ENCODE measurements at places on chromosomes 4 and X.

DNA sequence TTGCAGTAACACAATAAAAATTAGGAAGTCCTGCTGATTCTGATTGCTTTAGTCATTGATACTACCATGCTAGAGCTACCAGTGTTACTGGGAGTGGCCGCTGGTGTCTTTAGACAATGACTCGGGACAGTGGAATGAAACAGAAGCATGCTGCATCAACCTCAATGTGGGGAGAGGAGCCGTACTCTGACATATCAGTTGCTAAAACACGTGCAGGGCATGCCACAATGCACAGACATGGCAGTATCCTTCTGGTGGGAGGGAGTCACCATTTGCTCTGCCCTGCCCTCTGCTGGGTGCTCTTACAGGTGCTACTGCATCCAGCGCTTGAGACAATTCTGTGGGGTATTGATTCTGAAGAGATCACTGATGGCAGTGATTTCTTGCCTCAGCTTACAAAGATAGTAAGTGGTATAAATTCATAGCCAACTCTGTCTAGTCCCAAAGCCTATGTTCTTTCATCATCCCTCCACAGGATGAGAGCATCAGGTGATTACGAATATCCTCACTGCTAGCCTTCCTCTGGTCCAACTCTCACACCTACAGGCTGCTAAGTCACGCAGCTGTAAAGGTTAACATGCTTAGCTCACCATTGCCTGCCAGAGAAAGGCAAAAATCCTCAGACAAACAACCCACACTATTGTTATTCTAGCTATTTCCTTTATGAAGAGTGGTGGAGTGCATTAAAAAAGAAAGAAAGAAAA lies 43.7 kb downstream of the NSG1 start:
- DNase-seq: peak; percentile 54

- no peak for DNase-seq
These were observed 426.7 kb downstream of the RPA4 start for GRCh38 chrX:97310373-97310772.

DNA sequence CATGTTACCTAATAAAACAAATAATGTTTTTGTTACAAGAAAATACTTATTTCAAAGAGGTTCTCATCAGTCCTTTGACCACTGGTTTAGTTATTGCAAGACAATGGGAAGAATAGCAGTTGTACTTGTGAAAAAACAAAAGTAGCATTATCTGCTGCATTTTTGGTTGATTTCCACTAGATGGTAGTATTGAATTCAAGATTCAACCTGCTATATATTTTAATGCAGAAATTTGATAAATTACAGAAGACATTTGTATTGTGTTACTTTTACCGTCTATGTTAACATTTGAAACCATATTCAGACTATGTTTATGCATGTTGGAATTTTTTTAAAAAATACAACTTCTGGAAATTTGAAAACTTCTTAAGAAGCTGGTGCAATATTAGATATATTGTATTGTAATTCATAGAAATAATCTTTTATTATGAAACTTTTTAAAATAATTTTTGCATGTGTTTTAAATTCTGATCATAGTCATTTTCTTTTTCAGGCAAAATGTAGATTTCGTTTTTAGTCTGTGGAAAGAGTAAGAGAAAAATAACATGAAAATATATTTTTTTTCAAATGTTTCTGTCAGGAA lies 56.4 kb downstream of the SPCS3 start:
- DNase-seq: peak; percentile 71

- DNase-seq: no peak
These were observed 33.6 kb upstream of the MSN start for GRCh38 chrX:65633826-65634225.

GRCh38 chr4:87071401-87071800 lies 136.6 kb downstream of the AFF1 start:
- DNase-seq: no peak

- no peak for DNase-seq
These were observed 38.0 kb downstream of the IL1RAPL1 start for GRCh38 chrX:28625223-28625622.

- no peak for DNase-seq
These were observed 14.7 kb downstream of the FGFRL1 start for GRCh38 chr4:1026115-1026514.

DNA sequence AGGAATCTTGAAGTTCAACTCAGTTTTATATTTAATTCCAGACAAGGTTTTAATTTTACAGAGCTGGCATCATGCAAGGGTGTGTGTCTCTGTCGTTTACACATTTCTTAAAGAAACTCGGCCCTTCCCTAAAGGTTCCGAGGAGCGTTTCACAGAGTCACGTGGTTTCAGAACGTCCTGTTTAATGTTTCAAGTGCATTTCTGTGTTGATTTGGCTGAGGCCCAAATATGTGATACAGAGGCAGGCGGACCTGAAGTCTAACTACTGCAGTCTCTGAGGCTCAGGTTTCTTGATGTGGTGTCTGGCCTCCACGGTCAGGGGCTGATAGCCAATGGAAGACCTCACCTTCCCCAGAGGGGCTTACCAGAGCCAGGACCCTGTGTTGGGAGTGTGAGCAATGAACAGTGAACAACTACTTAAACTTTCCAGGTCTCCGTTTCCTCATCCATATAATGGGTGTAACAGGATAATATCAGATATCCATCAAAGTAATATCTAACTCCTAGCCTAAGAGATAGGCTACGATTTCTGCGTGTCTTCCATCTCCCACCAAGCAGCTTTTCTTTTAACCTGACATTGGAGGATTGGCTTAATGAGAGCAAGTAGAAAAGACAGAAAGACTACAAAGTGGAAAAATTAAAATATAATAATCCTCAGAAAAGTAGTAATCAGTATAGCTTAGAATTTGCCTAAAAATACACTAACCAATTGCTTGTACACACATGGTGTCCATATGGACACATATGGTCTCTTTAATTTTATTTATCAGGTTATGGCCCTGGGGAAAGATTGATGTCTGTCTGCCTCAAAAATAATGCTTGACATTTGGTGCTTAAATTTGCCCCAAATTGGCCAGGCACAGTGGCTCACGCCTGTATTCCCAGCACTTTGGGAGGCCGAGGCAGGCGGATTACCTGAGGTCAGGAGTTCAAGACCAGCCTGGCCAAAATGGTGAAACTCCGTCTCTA lies 50.0 kb upstream of the TRIM2 start:
- DNase-seq: no peak

DNA sequence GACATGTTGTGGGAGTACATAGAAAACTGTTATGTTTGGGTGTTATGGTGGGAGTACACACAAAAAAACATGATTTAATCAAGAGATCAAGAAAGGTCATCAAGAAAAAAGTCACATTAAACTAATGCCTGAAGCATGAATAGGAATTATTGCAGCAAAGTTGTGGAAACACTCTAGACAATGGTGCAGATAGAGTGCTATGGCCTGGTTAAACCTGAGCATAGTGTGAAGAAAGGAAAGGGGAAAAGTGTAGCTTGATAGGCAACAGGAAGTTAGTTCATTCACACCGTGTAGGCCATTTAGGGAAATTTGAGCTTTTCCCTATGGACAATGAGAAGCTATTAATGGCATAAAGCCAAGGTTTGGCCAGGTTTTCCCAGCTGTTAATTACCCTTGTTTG lies 162.1 kb upstream of the EMCN start:
- DNase-seq: no peak

DNA sequence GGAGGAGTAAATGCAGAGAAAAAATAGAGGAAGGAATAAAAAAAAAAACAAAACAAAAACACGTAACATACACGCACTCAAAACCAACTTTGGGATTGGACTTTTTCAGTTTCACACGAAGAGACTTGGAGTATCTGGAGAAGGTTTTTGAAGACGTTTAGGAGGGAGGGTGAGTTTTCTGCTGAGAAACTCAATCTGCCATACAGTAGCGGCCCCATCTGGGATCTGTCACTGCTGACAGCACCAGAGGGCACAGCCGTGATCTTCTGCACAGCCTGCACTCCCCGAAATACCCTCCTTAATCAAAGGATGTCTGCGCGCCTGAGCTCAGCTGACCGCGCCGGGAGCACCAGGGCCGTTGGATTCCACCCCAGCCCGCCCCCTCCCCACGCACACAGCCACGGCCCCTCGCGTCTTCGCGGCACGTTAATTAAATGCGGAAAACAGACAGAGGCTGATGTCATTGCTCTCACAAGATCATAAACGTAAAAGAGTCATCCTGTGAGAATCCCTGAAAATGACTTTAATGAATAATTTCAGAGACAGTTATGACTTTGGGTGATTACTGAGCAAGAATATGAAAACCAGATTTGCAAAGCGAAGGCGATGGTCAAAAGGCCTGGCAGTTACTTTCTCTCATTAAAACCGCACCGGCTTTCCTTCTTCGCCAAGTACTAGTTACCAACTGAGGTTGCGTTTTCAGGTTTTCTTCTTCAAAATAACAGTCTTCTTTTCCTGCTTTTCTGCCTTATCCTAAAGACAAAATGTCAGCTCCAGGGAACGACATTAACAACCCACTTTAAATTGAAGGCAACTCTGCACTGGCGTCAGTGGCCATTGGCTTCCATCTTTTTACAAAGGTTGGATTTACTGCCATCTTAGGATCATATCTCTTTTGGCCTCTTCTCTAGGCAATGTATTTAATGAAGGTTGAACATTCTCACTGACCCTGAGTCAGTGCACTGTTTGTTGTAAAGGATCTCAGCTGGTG lies 10.6 kb downstream of the HAND2 start:
- DNase-seq: no peak

- no peak for DNase-seq
These were observed 166.0 kb downstream of the FHIP1A start for GRCh38 chr4:151574968-151575367.

- DNase-seq: no peak
These were observed at the start of gene UBL4A for GRCh38 chrX:154486396-154487207. TSS of gene UBL4A (minus strand) at chrX:154486615. CDS start at chrX:154486584, 31 bp downstream.

GRCh38 chrX:151363316-151363715 lies 33.7 kb upstream of the VMA21 start:
- DNase-seq: no peak

- DNase-seq: no peak
These were observed 1.5 kb upstream of the SLC16A2 start for GRCh38 chrX:74419864-74420195.

DNA sequence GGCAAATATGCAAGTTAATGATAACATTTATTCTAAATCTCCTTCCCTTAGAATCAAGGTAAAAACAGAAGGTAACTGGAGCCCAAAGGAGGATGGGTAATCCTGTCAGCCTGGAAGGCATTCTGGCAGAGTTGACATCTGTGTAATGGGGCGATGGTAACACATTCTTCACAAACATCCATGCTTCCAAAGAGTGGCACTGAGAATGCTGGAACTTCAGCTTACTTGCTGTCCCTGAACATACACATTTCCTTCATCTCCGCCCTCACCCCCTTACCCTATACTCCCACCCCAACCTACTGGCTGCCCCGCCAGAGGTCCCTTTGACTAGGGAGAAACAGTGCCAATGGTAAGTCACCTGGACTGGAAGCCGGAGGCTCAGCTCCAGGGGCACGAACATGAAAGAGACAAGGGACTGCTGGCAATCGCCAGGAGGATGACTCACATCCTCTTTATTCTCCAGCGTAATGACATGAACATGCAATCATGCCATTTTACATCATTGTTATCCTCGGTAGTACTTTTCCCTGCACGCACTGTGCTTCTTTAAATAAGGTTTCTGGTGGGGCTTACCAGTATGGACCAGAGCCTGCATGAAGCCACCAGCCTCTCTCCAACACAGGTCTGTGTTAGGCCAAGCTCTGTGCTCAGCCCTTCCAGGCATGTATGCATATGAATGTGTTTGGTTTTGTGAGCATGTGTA lies 694.2 kb upstream of the TENM3 start:
- no peak for DNase-seq

- DNase-seq: no peak
These were observed 20.5 kb upstream of the BLTP1 start for GRCh38 chr4:122131562-122132157.

GRCh38 chr4:14994242-14994641 lies 8.0 kb upstream of the CPEB2 start:
- DNase-seq: no peak

GRCh38 chr4:150325872-150326271 lies 247.6 kb downstream of the DCLK2 start:
- no peak for DNase-seq

GRCh38 chr4:89029591-89029990 lies 27.4 kb downstream of the FAM13A start:
- DNase-seq: no peak

DNA sequence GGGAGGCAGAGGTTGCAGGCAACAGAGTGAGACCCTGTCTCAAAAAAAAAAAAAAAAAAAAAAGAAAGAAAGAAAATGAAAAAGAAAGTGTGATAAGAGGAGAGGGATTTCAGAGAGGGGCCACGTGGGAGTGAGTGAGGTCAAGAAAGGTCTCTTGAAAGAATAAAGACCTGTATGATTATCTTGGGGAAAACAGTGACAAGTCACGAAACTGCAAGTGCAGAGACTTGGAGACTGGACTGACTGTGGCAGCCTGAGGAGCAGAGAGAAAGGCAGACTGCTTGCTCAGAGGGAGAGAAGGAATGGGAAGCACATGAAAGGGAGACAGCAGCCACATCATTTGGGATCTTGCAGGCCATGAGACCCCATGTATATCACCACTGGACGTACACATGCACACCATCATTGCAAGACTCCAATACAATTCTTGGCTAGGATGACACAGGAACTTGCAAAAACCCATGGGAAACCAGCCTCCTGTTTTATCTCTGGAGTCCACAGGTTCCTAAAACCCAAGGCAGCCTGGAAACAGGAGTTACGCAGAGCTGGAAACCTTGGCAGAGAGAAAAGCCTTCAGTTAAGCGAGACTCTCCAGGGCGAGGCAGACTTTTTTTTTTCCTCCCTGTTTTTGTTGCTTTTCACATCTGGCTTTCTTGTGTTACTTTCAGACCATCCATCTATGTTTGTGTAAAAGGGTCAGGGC lies 207.0 kb upstream of the TBL1X start:
- no peak for DNase-seq

DNA sequence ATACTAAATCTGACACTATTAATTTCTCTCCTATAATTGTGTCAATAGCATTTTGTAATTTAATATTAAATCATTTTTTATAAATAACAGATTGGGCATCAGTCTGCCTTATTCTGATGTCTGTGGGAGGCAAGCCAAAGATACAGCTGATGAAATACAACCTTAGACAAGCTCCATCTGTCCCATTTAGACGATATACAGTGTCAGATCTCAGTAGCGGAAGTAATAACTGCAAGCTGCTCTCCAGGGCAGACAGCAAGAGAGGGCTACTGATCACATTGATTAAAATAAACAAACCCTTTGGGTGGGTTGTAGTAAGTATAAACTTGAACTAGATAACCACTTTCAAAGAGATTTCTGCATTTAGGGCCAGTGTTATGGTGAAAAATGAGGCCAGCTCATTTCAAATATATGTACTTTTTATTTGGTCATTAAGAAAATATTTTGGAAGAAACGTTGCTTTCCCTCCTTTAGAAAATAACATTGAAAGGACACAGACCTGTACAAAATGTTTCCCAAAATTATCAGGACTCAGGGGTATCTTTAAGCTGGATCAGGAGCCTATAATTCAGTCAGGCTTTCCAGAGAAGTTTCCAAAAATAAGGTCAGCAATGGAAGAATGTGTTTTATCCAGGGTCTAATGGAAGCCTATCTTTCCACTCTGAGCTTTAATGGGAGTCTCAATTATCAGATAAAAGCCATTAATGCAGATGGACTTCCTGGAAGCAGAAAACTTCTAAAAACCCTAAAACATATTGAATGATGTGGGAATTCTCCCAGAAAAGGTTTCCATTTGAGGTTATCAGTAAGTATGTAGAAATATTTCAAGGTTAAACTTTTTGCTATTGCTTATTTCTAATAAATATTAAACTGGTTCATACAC lies 1028.8 kb upstream of the IGFBP7 start:
- no peak for DNase-seq

- no peak for DNase-seq
These were observed 609 bp downstream of the REPS2 start for GRCh38 chrX:16946971-16947562.
